ENCODE measurements at places on chromosomes 13 and 19. TPM values are rescaled to one million over a fixed set of nuclear protein-coding genes. Genes with fewer than 3 reads are reported as not detected.

The FLT1 gene
- polyA plus RNA-seq: 2.2 TPM

The DHDH gene
- 2.7 TPM for polyA plus RNA-seq

The FDX2 gene
- 19.4 TPM for polyA plus RNA-seq

The MAP4K1 gene
- polyA plus RNA-seq: 120 TPM

The AXL gene
- 0.19 TPM for polyA plus RNA-seq

The CPAMD8 gene
- polyA plus RNA-seq: 0.18 TPM

The UBE2L5 gene
- 0.14 TPM for polyA plus RNA-seq

The FKBP8 gene
- 96.9 TPM for polyA plus RNA-seq

The ELAVL3 gene
- not detected for polyA plus RNA-seq

DNA sequence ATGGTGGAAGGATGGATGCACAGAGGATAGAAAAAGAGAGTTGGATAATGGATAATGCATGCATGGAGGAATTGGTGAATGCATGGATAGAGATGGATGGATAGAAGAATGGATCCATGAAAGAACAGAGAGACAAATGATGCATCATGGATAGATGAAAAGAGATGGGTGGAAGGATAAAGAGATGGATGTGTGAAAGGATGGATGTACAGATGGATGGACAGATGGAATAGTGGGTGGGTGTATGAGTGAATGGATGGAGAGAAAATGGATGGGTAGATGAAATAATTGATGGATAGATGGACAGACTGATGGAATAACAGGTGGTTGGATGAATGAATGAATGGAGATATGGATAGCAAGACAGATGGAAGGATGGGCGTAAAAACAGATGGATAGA is 25.7 kb downstream of the OLFM2 start:
- no peak for DNase-seq

DNA sequence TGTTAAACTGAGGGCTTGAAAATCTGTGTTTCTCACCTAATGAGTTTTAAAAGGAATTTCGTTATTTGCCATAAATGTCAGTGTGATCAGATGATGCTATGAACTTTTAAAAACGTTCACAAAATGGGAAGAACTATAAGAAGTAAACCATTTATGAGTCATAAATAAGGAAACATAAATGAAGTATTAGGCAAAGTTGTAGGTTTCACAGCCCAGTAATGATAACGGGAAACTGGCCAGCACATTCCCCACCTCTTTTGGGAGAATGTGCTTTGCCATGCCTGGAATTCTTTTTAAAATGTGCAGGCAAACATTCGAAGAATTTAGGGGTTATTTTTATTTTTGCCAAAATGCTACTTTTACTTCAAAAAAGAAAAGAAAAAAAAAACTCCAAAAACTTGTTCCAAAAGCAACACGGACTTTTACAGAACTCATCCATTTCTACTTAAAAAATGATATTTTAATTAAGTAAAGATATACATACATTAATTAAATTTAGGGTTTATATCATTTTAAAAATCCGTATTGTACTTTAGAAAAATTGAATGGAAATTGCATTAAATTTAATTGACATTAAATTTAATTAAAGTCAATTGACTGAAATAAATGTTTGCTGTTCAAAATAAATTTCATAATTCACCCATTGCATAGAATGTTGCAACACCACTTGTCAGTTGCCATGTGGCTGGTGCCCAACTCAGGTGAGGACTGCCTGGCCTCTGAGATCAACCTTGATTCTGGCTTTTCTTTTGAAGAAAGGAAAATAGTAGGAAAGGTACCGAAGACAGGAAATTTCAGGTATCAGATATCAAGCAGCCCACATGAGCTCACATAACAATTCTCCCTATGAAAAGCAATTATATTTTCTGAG is 1198.5 kb downstream of the EFNB2 start:
- DNase-seq: no peak

- DNase-seq: no peak
Observed at GRCh38 chr13:84630476-84630875, 748.2 kb upstream of the SLITRK1 start.

GRCh38 chr13:40518481-40518882 is 148.0 kb downstream of the FOXO1 start:
- DNase-seq: no peak

DNA sequence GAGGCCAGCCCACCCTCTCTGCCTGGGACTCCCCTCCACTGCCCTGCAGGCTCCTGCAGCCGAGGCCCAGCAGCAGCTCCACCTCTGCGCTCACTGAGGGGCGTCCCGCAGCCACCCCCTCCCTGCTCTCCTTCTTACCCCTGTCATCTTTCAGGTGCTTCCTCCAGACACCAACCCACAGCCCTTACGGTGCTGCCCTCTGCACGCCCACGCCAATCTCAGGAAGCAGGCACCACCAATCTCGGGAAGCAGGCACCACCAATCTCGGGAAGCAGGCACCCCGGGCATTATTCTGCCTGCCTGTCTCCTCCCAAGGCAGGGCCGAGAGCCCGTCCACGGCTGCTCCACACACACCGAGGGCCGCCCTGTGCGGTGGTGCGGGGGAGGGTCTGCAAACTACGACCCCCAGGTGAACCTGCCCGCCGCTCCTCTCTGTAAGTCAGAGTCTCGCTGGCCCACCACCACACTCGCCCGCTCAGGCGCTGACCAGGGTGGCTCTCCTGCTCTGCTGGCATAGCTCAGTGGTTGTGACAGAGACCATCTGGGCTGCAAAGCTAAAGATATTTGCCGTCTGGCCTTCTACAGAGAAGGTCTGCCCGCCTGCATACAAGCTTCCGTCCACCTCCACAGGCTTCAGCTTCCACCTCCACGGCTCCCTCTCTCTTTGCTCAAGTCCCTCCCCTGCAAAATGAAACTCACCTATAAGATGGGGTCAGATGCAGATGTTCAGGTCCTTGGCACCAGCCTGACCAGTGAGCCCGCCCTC is 2.9 kb downstream of the LSM7 start:
- DNase-seq: no peak
